ENCODE measurements at places on chromosomes 6 and 20. TPM values are rescaled to one million over a fixed set of nuclear protein-coding genes. Genes with fewer than 3 reads are reported as not detected.

Gene TULP4
- 95.4 TPM for total RNA-seq

GRCh38 chr20:63553251-63553932 lies 567 bp upstream of the FNDC11 start:
- no peaks in the 10 kb centered on the region for H3K36me3 ChIP-seq
- peak overlapping the region; percentile 59 for H3K4me3 ChIP-seq
- no peak for DNase-seq
- H3K27ac ChIP-seq, result no peak overlapping the region
- peaks cover 5% of the 10 kb centered on the region for H3K27me3 ChIP-seq
- no peaks in the 10 kb centered on the region for H3K4me1 ChIP-seq

DNA sequence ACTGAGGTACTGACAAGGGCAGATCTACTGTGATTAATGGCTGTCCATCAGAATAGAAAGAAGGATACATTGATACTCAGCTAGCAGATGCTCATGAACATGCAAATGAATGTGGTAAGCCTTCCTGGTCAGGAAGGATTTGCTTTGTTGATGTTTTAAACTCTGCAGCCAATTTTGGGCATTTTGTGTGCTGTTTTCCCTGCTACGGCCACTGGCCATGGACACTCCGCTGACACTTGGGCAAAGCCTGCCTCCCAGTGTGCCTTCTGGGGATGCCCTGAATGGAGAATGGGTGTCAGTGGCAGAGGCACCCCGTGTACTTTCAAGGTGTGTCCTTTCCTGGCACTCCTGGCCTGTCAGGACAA lies 113.1 kb downstream of the SOBP start:
- H3K27ac ChIP-seq, result no peak overlapping the region
- H3K36me3 ChIP-seq, result no peaks in the 10 kb centered on the region
- no peak for DNase-seq
- H3K27me3 ChIP-seq, result no peaks in the 10 kb centered on the region
- H3K4me3 ChIP-seq, result no peak overlapping the region

Gene KCNK16
- not detected for total RNA-seq

Gene RNF39
- not detected for total RNA-seq

DNA sequence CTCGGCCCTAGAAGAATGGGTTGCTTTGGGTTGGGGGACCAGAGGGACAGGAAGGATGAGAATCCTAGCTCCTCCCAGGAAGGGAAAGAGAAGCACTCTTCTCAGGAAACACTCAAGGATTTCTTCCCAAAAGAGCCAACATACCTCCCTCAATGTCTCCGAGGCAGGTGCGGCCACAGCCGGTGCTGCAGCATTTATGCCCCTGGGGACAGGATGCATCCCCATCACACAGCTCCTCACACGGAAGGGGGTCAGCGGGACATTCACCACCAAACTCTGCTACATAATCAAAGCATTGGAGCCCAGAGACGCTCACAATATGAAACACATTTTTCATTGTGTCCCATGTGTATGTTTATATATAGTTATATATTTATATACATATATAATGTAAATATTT lies 14.8 kb downstream of the WFDC3 start:
- no peak overlapping the region for H3K27ac ChIP-seq
- no peaks in the 10 kb centered on the region for H3K36me3 ChIP-seq
- no peak for DNase-seq
- peaks cover 42% of the 10 kb centered on the region for H3K4me1 ChIP-seq
- H3K4me3 ChIP-seq, result no peak overlapping the region
- peaks cover 2% of the 10 kb centered on the region for H3K27me3 ChIP-seq

Gene SNPH
- total RNA-seq, result 12.0 TPM

DNA sequence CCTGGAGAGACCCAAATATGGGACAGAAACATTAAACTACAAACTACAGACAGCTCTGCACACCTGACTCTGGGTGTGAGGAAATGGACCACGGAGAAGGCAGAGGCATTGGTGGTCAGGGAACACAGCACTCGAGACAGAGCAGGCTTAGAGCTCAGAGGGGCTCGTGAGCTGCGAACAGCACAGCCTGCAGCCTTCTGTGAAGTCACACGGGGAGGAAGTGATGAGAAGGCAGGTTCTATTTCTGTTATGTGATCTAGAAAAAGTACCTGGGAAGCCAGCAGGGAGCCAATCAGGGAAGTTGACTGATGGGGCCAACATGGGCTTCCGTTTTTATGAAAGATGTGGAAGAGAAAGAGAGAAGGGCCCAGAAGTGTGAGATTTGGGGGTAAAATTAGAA lies 88.9 kb upstream of the SNAP25 start:
- DNase-seq, result no peak

Measured in chondrocyte (in vitro differentiated cells).